ENCODE measurements at places on chromosomes 16 and 17.

DNA sequence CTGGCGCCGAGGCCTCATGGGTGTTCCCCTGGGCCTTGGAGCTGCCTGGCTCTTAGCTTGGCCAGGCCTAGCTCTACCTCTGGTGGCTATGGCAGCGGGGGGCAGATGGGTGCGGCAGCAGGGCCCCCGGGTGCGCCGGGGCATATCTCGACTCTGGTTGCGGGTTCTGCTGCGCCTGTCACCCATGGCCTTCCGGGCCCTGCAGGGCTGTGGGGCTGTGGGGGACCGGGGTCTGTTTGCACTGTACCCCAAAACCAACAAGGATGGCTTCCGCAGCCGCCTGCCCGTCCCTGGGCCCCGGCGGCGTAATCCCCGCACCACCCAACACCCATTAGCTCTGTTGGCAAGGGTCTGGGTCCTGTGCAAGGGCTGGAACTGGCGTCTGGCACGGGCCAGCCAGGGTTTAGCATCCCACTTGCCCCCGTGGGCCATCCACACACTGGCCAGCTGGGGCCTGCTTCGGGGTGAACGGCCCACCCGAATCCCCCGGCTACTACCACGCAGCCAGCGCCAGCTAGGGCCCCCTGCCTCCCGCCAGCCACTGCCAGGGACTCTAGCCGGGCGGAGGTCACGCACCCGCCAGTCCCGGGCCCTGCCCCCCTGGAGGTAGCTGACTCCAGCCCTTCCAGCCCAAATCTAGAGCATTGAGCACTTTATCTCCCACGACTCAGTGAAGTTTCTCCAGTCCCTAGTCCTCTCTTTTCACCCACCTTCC lies 7.9 kb downstream of the HIRIP3 start:
- DNase-seq = no peak

DNA sequence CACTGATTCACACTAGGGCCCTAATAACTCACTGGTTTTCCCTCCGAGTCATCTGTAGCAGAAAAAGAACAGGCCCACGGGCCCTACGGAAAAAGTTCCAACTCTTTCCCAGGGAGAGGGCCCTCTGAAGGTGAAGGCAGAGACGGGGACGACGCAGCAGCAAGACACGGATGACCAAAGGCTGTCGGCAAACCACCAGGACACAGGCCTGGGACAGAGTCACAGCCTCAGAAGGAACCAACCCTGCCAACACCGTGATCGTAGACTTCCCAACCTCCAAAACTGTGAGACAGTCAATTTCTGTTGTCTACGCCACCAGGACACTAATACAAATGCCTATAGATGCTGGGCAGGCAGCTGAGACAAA lies 5.2 kb upstream of the SPHK1 start:
- no peak for DNase-seq

GRCh38 chr16:64013856-64014255 lies 1108.0 kb downstream of the CDH11 start:
- DNase-seq = no peak

- DNase-seq = no peak
Measured at GRCh38 chr17:5770441-5771270, 186.3 kb upstream of the NLRP1 start.

- DNase-seq = no peak
Measured at GRCh38 chr16:30186782-30187555, 3.6 kb downstream of the CORO1A start.

DNA sequence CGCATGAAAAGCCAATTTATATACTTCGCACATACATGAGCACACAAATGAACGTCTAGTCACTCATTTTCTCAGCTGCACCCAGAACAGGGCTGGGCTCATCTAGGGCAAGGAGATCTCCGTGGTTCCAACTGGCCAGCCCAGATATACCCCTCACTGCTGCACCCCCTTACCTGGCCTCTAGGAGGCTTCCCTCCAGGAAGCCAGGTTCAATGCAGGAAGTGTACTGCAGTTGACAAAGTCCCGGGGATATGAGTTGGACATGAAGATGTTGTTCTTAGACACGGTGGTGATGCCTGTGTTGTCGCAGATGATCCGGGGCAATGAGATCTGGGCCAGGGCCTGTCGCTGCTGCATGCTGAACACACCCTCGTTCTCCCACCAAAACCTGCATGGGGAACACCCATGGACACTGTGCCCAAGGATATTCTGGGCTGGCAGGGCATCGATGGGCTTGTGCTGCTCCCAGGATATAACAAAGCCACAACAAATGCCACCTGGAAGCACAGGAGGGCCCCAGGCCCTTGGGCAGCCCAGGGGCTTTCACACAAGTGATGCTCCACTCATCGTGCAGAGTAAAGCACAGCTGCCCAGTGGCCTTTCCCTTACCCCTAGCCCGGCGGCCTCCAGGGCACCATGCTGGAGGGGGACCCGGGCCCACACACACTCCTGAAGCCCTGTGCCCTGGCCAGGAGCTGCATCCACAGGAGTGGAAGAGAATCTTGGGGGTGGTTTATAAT lies 10.1 kb downstream of the MPO start:
- DNase-seq = no peak

DNA sequence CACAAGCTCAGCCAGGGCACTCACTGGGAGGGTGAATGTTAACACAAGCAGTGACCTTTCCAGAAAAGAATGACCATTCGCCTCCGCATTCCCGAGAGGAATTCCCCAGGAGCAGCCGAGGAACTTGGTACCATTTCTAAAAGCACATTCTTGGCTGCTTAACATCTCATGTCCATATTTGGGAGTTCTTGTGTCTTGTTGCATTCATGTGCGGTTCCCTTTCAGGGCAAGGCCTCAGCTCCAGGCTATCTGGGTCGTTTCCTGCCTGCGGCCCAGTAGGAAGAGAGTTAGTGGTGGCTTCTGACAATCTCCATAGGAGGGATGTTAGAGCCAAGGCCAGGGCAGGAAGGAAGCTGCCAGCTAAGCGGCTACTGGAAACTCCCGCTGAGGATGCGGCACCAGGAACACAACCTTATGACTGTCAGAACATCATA lies 27.8 kb upstream of the MEAK7 start:
- no peak for DNase-seq

DNA sequence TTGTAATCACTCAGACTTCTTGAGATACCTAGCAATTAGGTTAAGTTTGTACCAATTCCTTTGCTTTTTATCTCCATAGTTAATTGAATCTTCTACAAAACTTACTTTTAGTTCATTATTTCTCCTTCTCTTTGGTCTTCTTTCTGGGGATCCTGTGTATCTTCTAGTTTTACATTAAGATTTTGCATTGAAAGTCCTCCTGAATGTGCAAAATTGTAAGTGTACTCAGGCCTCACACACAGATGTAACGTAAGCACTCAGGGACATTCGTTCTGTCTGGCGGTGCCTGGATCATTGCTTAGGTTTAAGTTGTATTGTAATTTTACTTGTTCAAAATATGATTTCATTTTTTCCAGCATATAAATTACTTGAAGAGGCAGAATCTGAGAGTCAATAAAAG lies 222.6 kb upstream of the CPHXL start:
- DNase-seq = no peak

- DNase-seq = peak; percentile 99
Measured at GRCh38 chr16:30922420-30922959, 882 bp upstream of the FBXL19 start.

DNA sequence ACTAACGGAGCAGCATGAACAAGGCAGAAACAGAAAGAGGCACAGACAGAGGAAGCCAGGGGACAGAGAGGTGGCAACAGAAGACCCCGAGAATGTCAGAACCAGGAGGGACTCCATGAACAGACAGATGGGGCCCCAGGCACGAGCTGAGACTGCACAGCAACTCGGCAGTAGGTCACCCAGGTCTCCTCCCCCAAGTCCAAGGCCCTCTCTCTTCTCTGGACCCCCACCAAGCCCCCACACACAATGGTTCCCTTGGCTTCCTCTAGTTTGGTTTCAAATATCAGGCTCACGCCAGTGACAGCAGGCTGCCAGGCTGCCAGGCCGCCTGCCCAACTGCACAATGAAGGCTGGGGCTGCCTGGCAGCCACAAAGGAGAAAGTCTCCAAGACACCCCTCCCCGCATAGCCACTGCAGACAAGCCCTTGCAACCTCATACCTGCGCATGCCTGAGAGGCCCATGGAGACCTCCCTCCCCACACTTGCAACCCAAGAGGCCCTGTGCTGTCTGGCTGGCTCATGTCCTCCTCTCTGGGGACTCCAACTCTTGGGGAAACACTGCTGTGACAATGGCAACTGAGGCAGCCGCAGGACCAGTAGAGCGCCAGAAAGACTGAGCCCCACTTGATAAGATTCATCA lies 54.8 kb downstream of the PIMREG start:
- DNase-seq = peak; percentile 18

- DNase-seq = peak; percentile 78
Measured at GRCh38 chr17:50935221-50935995, 69.3 kb upstream of the TOB1 start.

DNA sequence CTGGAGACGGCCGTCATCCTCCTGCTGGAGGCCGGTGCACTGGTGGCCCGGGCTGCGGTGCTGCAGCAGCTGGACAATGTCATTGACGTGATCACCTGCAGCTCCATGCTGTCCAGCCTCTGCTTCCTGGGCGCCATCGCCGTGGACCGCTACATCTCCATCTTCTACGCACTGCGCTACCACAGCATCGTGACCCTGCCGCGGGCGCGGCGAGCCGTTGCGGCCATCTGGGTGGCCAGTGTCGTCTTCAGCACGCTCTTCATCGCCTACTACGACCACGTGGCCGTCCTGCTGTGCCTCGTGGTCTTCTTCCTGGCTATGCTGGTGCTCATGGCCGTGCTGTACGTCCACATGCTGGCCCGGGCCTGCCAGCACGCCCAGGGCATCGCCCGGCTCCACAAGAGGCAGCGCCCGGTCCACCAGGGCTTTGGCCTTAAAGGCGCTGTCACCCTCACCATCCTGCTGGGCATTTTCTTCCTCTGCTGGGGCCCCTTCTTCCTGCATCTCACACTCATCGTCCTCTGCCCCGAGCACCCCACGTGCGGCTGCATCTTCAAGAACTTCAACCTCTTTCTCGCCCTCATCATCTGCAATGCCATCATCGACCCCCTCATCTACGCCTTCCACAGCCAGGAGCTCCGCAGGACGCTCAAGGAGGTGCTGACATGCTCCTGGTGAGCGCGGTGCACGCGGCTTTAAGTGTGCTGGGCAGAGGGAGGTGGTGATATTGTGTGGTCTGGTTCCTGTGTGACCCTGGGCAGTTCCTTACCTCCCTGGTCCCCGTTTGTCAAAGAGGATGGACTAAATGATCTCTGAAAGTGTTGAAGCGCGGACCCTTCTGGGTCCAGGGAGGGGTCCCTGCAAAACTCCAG lies 1.1 kb downstream of the MC1R start:
- no peak for DNase-seq

GRCh38 chr16:24580665-24581064 lies 41.3 kb downstream of the RBBP6 start:
- DNase-seq = no peak

- DNase-seq = peak; percentile 7
Measured at GRCh38 chr17:29124135-29124924, 55.9 kb downstream of the MYO18A start.

GRCh38 chr16:79790854-79791253 lies 190.3 kb upstream of the MAF start:
- no peak for DNase-seq

GRCh38 chr17:60371818-60372510 lies 20.0 kb downstream of the USP32 start:
- no peak for DNase-seq

DNA sequence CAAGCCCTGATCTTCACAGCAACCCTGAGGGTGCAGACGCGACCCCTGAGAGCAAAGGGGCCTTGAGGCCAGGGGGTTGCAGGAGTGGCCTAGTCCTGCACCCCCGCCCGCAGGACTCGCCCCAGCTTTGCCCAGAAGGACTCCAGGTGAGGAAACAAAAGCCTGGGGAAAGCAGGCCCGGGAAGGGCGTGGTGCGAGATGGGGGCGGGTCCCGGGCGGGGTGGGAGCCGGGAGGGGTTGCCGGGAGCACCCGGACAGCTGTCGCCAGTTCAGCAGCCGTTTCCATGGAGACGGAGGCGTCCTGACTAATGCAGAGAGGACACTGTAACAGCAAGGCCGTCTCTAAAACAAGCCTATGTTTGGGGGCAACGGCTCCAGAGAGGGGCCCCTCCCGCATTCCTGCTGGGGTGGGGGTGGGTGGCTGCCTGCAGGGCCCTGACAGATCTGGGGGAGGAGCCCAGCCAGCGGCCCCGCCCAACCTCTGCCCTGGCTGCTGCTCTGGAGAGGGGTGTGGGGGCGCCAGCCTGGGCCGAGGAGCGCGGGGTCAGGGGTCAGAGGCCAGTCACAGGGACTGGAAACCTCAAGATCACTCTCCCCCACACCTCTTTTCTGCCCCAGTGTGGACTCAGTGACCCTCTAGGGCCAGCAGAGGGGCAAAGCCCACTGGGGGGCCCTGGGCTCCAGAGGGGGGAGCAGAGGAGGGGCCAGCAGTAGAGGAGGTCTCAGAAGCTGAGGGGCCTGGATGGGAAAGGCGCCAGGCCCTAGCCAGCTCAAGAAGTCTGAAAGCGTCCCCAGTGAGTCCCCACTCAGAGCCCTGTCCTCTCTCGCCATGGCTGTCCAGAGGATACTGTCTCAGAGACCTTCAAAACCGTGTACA lies 3.1 kb upstream of the TPPP3 start:
- DNase-seq = peak; percentile 37

GRCh38 chr16:64171632-64172031 lies 950.2 kb downstream of the CDH11 start:
- DNase-seq = no peak

DNA sequence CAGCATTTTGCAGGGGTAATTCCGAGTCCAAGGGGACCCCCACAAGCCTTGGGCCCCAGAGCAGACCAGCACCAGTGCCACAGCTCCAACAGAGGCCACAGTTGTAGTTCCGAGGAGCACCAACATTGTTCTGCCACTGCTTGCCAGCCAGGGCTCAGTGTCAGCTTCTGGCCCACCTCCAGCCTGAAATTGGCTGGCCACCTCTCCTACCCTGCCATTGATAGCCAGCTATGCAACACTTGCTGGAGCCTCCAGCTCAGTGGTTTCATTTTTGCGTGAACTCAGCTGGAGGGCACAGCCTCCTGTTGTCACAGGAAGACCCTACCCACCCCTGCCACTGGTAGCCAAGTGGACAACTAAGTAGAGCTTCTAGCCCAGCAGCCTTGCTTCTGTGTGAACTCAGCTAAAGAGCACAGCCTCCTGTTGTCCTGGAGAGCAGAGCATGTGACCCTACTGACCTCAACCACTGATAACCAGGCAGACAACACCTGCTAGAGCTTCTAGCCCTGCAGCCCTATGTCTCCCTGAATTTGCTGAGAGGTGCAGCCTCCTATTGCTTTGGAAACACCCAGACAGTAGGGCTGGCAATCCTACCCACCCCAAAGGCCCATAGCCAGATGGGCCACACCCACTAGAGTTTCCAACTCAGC lies 24.9 kb downstream of the HYDIN start:
- no peak for DNase-seq

DNA sequence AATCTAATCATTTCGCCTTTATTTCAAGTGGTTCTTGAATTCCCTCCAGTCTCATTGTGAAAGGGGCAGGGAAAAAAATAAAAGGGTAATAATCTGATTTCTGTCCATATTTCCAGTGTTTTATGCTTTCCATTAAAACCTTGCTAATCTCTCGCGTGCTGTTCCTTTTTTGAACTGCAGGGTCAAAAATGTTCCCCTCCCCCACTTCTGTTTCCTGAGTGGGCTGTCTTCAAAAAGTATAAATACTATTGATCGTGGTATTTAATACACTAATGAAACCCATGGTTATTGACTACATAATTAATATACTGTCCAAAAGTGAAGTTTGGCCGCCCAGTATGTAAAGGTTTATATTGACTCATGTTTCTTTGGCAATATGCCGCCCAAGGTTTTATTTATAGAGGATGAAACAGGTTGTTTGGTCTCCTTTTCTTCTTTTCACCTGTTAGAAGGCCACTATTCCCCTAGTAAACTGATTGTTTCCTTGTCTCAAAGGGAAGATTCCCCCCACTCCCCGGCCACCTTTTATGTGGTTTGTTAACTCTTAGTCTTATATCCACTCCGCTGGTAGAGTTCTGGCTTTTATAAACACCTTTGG lies 69.7 kb downstream of the RPA1 start:
- DNase-seq = no peak
